ENCODE measurements at places on chromosomes 4 and X.

DNA sequence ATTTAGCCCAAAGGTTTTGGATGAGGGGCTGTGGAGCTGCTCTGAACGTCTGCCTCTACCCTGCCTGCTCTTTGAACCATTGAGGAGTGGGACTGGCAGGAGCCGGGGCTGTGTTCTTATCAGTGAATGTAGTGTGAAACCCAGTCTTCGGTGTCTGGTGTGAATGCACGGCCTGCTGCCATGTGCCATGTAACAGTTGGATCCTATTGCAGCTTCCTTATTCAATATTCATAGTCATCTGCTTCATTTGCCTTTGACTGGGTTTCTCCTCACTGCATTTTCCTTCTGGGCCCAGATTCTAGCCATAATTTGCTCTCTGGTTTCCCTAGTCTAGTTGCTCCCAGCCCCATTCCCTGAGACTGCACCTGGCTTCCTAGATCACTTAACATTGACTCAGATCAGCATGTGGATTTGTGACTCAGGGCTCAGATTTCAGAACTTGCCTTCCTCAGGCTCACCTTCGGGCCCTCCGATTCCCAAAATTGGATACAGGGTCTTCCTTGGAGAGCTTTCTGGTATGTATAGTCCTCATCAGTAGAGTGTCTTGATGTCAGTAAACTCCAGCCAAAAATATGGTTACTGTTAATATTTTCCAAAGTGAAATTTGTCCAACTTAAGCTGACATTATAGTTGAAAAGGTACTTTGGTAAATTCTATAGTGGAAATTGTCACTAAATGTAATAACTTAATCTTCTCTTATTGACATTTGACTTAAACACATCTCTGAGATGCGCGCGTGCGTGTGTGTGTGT, 94.0 kb upstream of the DDIT4L start:
- no peak for DNase-seq

DNA sequence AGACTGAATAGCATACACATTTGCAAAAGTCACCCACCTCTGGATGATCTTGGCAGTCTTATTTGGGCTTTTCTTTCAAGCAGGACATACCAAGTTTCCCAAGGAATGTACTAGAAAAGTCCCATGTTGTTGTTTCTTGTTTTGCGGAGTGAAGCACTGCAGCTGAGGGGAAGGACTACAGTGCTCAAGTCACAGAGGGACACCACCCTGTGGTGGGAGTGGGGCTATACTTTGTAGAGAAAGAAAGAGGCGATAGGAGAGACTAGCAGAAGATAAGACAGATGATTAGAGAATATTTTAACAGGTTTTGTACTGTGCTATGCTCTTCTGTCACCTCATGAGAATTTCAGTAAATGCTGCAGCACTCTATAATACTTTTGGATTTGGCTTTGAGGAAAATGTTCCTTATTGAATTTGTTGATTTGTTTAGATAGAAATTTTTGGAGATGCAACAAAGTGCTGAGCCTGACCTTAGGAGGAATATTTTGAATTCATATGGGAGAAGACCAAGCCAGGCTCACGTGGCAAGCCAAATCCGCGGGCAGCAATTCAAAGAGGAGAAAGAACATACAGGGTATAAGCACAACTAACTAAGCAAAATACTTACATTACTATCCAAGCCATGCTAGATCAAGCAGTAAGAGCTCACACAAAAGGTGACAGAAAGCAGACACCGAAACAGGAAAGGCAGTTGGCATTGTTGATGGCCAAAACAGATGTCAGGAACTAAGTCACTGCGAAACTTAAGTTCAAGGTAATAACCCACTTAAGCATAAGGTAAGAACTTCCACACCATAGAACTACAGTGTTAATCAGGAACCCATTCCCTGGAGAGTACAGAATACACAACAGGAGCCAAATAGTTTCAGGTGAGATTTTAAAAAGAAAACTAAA, 280.3 kb upstream of the INTU start:
- no peak for DNase-seq

DNA sequence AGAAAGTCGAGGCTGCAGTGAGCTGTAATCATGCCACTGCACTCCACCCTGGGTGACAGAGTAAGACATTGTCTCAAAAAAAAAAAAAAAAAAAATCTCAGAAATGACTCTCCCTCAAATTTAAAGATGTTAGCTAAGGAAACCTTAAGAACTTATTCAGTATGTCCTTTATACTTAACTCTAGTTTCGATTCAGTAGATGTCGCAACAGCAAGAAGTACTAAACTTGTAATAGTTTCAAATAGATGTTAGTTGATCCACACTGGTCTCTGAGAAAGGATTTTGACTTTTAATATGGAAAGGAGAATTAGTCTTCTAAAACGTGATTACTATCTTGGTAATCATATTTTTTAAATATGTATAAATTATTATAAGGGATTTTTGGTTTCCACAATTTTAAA, 29.6 kb downstream of the NKX3-2 start:
- DNase-seq = no peak

DNA sequence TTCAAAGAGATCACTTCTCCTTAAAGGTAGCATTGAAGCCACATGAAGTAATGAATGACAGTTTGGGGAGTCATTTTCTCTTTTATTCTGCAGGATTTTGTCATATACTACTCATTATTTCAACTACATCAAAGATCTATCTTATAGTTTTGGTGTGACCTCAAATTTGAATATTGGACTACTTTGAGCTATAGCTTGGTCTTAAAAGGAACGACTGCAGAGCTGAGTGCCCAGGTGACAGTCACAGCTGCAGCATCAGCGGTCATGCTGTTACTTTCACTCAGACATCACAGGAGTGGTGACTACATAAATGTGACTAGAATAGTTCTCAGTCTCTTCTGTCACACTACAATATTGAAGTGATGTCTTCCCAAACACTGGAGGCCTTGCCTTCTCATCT, 10.7 kb upstream of the SPCS3 start:
- no peak for DNase-seq

GRCh38 chrX:71533851-71534561, 1.1 kb downstream of the OGT start:
- peak; percentile 60 for DNase-seq

DNA sequence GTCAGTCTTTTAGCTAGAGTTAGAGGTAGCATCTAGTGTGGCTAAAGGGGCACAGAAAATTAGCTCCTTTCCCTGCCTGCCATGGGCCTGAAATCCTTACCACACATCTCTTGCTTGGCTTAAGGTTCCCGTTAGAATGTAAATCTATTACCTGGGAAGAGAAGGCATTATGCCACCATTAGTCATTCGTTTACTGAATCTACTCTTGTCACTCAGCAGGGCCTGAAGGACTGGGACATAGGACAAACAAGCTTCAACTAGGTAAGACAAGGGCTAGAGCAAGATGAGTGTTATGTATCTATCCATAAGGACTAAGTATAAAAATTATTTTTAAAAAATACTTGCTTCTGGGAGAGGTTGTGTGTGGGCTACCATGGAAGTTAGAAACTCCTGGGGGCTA, 112.4 kb downstream of the CT47B1 start:
- DNase-seq = no peak

GRCh38 chr4:69058410-69059059, 37.7 kb upstream of the UGT2B7 start:
- no peak for DNase-seq

- peak; percentile 59 for DNase-seq
Measured at GRCh38 chr4:36269101-36269500, 12.3 kb upstream of the DTHD1 start.

DNA sequence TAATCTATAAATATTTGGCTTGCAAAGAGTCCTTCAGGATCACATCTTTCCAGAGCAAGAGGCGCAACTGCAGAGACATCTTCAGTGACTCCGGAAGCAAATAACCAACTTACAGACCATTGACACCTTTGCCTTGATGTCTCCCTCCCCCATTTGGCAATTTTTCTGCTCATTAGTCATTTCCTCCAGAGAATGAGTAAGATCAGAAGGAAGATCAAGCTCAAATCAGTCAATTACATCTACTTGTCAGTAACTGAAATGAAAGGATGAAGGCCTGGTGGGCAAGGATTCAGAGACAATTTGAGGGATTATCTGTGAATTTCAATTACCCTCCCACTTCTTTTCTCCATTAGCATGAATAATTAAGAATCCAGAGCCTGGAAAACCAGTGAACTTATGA, 665.6 kb upstream of the CPEB2 start:
- DNase-seq = no peak

DNA sequence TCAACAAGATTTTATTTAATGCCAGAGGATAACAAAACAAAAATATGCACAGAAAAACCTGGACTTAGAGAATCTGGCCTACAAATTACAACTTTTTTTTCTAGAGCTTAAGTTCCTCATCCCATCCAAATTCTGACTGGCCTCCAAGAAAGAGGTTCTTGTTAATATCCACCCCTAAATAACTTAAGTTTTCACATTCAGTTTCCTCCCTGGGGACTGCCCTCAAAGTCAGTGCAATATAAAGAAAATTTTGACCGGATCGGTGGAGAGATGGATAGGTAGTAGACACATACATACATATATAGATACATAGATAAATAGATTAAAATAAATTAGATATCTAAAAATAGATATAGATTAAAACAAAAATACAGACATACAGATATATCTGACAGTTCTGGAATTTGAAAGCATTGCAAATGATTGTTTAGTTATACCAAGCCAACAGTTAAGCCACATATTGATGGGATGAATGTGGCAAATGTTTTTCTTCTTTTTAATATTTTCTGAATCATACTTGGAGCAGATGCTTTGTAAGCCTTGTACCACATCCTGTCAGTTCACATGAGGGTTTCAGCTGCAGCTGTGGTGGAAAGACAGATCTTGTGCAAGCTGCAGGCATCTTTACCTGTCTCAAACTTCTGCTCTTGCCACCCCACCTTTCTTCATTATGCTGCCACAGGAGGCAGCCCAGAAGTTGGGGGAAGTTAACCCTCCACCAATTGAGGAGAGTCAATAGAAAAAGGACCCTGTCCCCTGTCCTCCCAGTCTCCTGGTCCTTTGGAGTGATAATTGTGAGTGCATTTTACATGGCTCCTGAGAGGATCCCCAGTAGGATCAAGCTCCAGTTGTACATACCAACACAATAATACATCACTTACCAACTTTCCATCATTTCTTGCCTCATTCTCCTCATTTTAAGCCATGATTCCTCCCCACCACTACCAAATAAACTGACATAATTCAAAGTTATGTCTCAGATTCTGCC, 58.5 kb upstream of the PRDM8 start:
- peak; percentile 62 for DNase-seq

DNA sequence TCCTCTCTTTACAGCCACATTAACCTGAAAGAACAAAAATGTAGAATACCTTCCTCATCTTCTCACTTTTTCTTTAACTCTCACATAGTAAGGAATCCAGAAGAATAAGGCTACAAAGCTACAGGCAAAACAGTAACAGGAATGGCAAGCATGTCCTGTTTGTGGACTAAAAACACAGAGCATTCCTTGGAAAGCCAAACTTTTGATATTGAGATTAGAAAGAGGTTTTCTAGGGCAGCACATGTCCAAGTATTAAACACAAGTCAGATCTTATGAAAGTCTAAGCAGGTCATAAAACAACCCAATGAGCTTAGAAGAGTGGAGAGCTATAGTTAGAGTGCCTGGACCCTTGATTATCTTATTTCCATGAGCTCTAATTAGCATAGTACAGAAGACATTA, 58.2 kb upstream of the FAM9C start:
- no peak for DNase-seq

DNA sequence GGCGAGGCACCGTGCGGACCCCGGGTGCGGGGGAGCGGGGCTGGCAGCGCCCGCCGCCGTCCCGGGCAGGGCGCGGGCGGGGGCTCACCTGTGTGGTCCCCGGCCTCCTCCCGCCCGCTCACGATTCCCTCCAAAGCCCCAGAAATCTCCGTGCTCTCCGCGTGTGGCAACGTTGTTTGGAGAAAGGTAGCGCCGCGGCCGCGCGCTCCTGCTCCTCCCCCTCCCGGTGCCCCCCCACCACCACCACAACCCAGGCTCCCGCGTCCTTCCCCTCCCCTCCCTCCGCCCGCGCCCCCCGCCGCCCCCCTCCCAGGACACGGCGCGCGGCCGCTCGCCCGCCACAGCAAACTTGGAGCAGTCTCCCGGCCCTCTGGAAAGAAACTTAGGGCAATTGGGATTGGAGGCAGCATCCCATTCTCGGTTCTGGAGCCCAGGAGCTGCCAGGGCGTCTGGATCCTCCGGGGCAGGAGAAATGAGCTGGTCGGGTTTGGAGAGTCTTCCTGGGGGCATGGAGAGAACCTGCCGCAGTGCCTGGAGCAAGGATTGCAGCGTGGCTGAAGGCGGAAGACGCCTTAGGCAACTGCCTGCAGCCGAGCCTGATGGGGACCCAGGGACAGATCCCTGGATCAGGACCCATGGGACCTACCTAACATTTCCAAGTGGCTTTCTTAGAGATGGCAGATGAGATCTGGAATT, 855 bp downstream of the KLF3 start:
- DNase-seq = no peak

DNA sequence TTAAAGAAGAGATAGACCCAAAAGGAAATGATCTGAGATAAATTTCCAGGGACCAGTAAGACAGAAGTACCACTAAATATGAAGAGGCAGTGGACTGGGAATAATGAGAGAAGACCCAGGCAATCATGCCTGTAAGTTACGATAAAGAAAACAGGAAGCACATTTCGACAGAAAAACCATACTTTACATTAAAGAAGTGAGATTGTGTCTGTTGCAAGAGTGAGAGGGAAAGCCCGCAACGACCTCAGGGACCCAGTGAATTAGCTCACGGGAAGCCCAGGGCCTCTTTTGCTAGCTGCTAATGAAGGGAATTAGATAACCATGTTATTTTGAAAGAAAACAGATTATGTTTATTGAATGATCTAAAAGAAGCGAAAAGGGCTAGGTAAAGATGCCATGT, 28.9 kb upstream of the ACSL1 start:
- no peak for DNase-seq

DNA sequence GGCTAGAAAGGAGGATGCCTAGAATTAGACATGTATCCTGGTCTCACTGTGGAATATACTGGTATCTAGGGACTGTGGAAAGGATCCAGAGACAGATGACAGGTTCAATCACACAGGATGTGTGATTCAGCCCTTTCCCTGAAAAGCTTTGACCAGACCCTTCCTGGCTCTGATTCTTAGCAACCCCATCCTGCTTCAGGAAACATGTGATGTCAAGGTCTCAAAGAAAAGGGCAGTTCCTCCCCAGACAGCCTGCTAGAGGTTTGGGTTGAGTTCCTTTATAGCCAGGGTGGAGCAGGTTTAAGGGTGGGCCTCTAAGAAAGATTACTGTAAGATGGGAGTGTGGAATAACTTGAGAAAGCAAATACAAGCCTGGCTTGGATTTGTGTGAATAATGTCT, 3.0 kb downstream of the BMP15 start:
- DNase-seq = no peak

GRCh38 chrX:10074241-10074941, 82.4 kb upstream of the CLCN4 start:
- no peak for DNase-seq

Data from activated T-helper 1 cell treated with anti-CD3 and anti-CD28 coated beads, Interleukin-12 subunit alpha, Interleukin-12 subunit beta, Interleukin-2, Interleukin-4 antibody, amounts not matched to agents 30 ng/mL and 10 ng/mL and 1 ng/mL, durations not matched to agents 14 hours and 24 hours and 36 hours (primary cell).